ENCODE measurements at places on chromosomes 4 and X.

GRCh38 chr4:68765876-68766275 lies 49.9 kb upstream of the UGT2B10 start:
- DNase-seq: no peak

- no peak for DNase-seq
Observed at GRCh38 chr4:1203026-1203616, 30.7 kb upstream of the SPON2 start.

GRCh38 chrX:53795576-53795975 lies 109.1 kb upstream of the HUWE1 start:
- DNase-seq: peak; percentile 16

GRCh38 chr4:89496851-89497250 lies 189.3 kb upstream of the GPRIN3 start:
- DNase-seq: peak; percentile 41

- DNase-seq: no peak
Observed at GRCh38 chr4:7301846-7302630, 109.7 kb downstream of the SORCS2 start.

DNA sequence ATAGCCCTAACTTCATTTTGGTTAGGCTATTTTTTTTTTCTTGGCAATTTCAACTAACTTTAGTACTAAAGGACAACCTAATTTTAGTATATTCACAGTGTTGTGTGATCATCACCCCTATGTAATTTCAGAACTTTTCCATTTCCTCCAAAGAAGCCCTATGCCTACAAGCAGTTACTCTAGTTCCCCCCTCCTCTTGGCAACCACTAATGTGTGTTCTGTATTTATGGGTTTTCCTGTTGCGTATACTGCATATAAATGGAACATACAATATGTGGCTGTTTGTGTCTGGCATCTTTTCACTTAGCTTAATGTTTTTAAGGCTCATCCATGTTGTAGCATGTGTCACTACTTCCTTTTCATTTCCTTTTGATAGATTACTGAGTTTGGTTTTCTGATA lies 57.6 kb downstream of the N4BP2 start:
- DNase-seq: no peak

GRCh38 chr4:174505007-174505406 lies 17.3 kb downstream of the HPGD start:
- DNase-seq: no peak

DNA sequence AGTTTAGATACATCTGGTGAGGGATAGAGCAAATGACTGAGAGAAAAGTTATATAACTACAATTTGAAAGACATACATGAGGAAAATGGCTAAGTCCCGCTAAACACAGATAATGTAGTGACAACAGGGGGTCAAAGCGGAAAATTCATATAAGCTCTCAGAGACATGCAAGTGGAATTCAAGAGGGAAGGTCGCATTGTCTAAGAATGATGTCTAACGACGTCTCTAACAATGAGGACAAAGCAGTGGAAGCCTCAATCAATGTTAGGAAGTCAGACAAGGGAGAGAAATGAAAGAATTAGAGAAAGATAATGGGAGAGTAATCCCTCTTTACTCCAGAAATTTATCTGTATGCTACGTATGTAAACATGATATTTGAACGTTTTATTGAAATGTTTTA lies 113.4 kb downstream of the ANTXR2 start:
- DNase-seq: no peak

DNA sequence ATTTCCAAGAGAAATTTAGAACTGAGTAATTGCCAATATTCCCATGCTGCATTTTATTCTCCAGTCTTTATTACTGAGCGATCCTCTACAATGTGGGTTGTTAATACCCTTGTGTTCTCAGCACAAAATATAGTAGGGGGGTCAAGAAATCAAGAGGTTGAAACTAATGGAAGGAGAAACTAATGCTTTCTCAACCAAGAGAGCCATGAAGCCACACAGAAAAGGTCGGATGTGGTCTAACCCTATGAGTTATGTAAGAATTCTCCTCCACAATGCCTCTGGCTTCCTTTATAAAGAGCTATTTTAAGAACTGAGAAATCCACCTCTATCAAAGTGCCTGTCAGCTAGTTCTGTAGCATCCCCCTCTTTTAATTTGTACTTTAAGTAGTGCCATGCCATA lies 268.5 kb downstream of the CHIC1 start:
- DNase-seq: no peak

- no peak for DNase-seq
Observed at GRCh38 chr4:8184061-8184460, 15.0 kb upstream of the SH3TC1 start.

GRCh38 chrX:103607364-103608305 lies at the start of gene TCEAL3:
Gene TCEAL3 (plus strand): TSS chrX:103607963. CDS start chrX:103609065, 1,102 bp downstream.
- DNase-seq: no peak

DNA sequence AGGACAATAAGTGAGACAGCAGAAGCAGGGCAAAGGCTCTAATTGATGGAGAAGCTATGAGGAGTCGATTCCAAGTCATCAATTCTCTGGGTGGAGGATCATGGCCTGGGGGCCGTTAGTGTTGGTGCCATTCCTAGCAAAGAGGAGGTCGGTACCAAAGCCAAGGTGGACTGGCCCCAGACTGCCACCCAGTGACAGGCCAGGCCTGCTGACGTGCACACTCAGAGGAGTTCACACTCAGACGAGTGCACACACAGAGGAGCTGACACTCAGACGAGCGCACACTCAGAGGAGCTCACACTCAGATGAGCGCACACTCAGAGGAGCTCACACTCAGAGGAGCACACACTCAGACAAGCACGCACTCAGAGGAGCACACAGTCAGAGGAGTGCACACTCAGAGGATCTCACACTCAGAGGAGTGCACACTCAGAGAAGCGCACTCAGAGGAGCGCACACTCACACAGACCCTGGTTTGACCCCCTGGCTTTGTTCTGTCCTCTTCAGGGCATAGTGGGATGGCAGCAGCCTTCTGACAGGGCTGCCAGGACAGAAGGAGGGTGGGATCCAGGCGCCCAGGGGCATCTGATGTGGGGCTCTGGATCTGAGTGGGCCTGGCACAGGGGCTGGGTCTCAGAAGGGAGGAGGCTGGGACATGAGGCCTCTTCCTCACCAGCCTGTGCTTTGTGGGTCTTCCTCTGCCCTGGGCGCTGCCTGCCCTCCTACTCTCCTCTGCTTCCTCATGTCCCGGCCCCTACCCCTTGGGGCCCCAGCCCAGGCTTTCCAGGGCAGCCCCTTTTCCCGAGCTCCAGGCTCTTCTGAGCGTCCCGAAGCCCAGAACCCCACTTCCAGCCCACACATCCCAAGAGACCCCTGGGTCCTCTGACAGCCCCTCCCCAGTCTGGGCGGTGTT lies 41.7 kb upstream of the NKX1-1 start:
- no peak for DNase-seq

GRCh38 chr4:140856621-140857062 lies 100.5 kb upstream of the TBC1D9 start:
- DNase-seq: peak; percentile 53

- DNase-seq: no peak
Observed at GRCh38 chrX:2989565-2989964, 16.8 kb upstream of the ARSH start.

- no peak for DNase-seq
Observed at GRCh38 chr4:115361781-115362180, 248.4 kb upstream of the NDST4 start.

DNA sequence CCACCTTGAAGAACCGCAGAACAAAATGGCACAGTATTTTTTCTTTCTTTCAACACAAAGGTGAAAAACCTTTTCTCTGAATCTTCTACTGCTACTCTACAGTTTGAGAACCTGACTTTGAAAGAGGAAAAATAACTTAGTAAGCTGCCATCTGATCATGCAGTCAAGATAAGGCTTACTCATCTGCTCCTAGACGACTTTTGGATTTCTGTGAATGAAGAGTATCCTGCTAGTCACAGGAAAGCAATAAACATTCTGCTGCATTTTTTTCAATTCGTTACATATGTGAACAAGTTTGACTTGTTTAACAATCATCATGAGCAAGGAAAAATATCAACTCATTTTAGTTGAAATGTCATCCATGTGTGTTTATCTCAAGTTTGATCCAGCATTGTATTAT lies 25.2 kb downstream of the TIGD2 start:
- peak; percentile 94 for DNase-seq

- peak; percentile 0 for DNase-seq
Observed at GRCh38 chrX:14554131-14554715, 24.9 kb downstream of the GLRA2 start.

GRCh38 chrX:124239911-124240310 lies 92.5 kb upstream of the TEX13D start:
- no peak for DNase-seq

Measured in iris pigment epithelial cell (primary cell).